Naive B cell (primary cell): ENCODE measurements at places on chromosomes 12 and 14.
A peak's percentile ranks its signal among the peaks of the same experiment; 100 is the strongest.

DNA sequence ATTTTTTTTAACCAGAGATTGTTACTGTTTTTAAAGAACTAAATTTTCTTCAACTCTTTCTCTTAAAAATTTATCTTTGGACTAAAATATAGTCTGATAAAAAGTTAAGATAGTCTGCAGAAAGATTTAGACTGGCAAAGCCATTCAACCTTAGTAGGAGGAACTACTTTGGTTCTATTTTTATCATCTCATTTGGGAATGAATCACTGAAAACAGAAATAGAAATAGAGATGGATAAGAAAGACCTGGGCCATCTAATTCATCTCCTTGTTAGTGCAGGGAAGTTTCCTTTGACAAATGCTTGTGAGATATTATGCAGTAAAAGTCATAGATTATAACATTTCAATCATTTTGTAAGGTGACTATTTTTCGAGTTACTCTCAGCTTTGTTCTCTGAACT is 263.2 kb upstream of the NPAS3 start:
- H3K4me3 ChIP-seq = no peak overlapping the region
- H3K4me1 ChIP-seq = no peaks in the 10 kb centered on the region
- no peaks in the 10 kb centered on the region for H3K27me3 ChIP-seq
- no peaks in the 10 kb centered on the region for H3K36me3 ChIP-seq
- H3K27ac ChIP-seq = no peak overlapping the region
- DNase-seq = no peak

DNA sequence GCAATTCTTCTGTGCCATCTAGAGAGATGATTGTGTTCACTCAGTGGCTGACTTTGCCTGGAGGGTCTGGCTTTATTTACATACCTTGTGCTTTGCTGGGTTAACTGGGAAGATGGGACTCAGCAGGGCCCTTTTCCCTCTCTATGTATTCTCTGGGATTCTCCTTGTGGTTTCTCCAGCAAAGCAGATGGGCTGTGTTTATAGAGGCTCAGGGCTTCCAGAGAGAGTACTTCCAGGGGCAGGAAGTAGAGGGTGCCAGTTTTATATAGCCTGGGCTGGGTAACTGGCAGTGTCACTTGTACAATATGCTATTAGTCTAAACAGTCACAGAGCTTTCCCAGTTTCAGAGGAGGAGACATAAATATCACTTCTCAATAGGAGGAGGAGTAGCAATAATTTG is 509.9 kb downstream of the DIO2 start:
- no peak for DNase-seq
- H3K27ac ChIP-seq = no peak overlapping the region
- H3K4me1 ChIP-seq = no peaks in the 10 kb centered on the region
- H3K36me3 ChIP-seq = no peaks in the 10 kb centered on the region
- H3K4me3 ChIP-seq = no peak overlapping the region

DNA sequence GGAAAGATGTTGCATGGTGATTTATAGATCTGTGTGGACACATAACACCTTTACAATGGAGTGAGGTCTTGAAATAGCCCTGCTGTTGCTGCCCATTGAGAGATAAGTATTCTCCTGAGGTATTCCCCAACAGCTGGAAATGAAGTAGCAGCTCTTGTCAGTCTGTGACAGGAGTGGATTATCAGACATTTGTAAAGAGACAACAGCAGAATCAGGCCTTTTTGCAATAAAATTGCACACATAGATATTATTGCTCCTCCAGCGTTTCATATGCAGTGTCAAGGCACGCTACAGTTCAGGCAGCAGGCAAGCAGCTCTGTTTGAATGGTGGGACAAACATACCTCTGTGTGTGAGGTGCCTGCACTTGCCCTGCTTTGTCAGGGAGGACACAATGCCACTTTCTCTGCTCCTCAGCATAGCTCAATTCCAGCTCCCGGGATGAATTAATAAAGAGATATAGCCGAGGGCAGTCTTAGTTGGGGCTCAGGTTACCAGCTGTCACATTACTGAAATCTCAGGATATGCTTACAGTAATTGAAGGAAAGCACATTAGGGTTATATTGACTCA is 49.4 kb downstream of the BICD1 start:
- no peaks in the 10 kb centered on the region for H3K27me3 ChIP-seq
- H3K4me3 ChIP-seq = no peak overlapping the region
- no peaks in the 10 kb centered on the region for H3K36me3 ChIP-seq

- no peaks in the 10 kb centered on the region for H3K4me1 ChIP-seq
- H3K36me3 ChIP-seq = no peaks in the 10 kb centered on the region
- peaks cover 33% of the 10 kb centered on the region for H3K27me3 ChIP-seq
- no peak overlapping the region for H3K27ac ChIP-seq
- no peak for DNase-seq
- H3K4me3 ChIP-seq = no peak overlapping the region
These were observed 86.1 kb downstream of the CACNA1C start for GRCh38 chr12:2138871-2139308.

GRCh38 chr12:114529966-114530365 is 124.0 kb upstream of the TBX5 start:
- no peaks in the 10 kb centered on the region for H3K27me3 ChIP-seq
- no peak overlapping the region for H3K4me3 ChIP-seq
- no peak for DNase-seq
- H3K36me3 ChIP-seq = no peaks in the 10 kb centered on the region
- H3K27ac ChIP-seq = no peak overlapping the region
- no peaks in the 10 kb centered on the region for H3K4me1 ChIP-seq

GRCh38 chr14:68460541-68460940 is 332.3 kb downstream of the ZFP36L1 start:
- no peak overlapping the region for H3K4me3 ChIP-seq
- H3K27me3 ChIP-seq = no peaks in the 10 kb centered on the region
- no peak for DNase-seq
- H3K36me3 ChIP-seq = no peaks in the 10 kb centered on the region
- peak overlapping the region; percentile 52 for H3K27ac ChIP-seq

- peaks cover 52% of the 10 kb centered on the region for H3K36me3 ChIP-seq
- H3K4me3 ChIP-seq = no peak overlapping the region
- H3K27ac ChIP-seq = no peak overlapping the region
- no peaks in the 10 kb centered on the region for H3K27me3 ChIP-seq
- H3K4me1 ChIP-seq = no peaks in the 10 kb centered on the region
These were observed 200.6 kb downstream of the CCDC91 start for GRCh38 chr12:28390761-28391385.

GRCh38 chr12:47082796-47083621 is 3.2 kb upstream of the AMIGO2 start:
- H3K27me3 ChIP-seq = no peaks in the 10 kb centered on the region
- no peak overlapping the region for H3K4me3 ChIP-seq
- peaks cover 57% of the 10 kb centered on the region for H3K4me1 ChIP-seq
- no peak for DNase-seq
- peaks cover 8% of the 10 kb centered on the region for H3K36me3 ChIP-seq
- H3K27ac ChIP-seq = peak overlapping the region; percentile 40

DNA sequence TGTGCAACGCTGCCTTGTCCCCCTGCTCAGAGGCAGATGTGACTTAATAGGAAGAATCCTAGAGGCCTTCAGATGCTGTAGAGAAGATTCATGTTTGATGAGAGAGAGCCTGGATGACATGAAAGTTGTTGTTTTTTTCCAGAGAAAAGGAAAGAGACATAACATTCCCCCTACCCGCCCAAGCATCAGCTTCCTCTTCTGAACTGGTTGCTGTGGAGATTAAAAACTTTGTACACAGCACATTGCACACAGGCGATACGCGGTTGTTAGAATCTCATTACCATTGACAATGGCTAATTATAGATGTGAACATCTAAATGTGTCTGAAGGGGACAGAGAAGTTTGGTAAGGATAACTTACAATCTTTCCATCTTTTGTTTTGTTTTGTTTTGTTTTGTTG is 13.6 kb upstream of the ETFBKMT start:
- peak overlapping the region; percentile 24 for H3K4me3 ChIP-seq
- no peaks in the 10 kb centered on the region for H3K27me3 ChIP-seq
- peak overlapping the region; percentile 68 for H3K27ac ChIP-seq
- peak; percentile 26 for DNase-seq
- H3K36me3 ChIP-seq = no peaks in the 10 kb centered on the region
- H3K4me1 ChIP-seq = peaks cover 29% of the 10 kb centered on the region
